ENCODE measurements at places on chromosomes 12 and 14.
A peak's percentile ranks its signal among the peaks of the same experiment; 100 is the strongest.

DNA sequence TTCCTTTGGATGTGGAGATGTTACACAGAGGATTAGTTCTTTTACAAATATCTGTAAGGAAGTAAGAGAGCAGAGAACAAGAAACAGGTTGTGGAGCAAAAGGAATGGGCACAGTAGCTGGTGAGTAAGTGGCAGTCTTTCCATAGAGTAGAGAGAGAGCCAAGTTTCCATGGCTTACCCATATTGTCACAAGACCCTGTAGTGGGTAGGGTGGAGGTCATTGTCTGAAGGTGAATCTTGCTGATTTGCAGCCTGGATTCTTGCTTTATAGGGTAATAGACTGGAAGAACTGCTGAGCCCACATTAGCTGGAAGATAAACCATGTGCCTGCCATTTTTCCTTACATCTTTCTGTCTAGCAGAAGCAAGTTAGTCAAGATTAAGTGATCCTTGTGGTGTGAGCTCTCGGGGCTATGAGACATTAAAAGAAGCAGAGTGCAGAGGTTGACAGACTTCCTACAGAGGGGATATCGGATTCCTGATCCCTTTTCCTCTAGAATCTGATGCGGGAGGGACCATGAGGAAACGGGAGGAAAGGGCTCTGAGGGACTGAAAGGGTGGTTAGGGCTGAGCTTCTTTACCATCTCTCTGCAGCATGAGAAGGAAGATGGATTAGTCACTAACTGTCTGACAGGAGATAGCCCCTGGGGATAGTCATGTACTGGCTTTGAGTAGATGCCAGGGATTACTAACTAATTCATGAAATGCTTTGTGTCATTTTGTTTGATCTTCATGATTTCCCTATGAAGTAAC is 44.0 kb upstream of the LRTM2 start:
- H3K27me3 ChIP-seq, result no peaks in the 10 kb centered on the region
- no peak overlapping the region for H3K4me3 ChIP-seq
- no peaks in the 10 kb centered on the region for H3K4me1 ChIP-seq
- H3K36me3 ChIP-seq, result no peaks in the 10 kb centered on the region
- H3K27ac ChIP-seq, result no peak overlapping the region
- no peak for DNase-seq

GRCh38 chr14:101965770-101966722 is 1.7 kb downstream of the DYNC1H1 start:
- peak overlapping the region; percentile 99 for H3K4me3 ChIP-seq
- H3K27me3 ChIP-seq, result no peaks in the 10 kb centered on the region
- peaks cover 44% of the 10 kb centered on the region for H3K4me1 ChIP-seq
- peak overlapping the region; percentile 99 for H3K27ac ChIP-seq

DNA sequence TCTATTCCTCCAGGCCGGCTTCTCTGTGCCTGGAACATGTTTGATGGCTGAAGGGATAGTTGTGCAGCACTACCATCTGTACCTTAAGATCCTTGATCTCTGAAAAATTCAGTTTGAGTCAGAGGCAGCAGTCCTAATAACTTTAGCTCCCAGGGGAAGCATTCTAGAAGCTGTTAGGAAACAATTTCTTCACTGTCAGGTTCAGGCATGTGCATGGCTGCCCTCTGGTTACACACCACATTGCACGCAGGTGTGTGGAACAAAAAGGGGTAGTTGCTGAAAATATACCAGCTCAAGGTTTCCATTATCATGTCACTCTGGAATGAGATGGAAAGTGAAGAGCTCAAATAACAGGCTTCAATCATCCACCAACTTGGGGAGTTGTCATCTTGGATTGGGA is 80.1 kb downstream of the CHST11 start:
- H3K36me3 ChIP-seq, result no peaks in the 10 kb centered on the region
- no peaks in the 10 kb centered on the region for H3K4me1 ChIP-seq
- no peaks in the 10 kb centered on the region for H3K27me3 ChIP-seq
- DNase-seq, result no peak
- no peak overlapping the region for H3K27ac ChIP-seq
- H3K4me3 ChIP-seq, result no peak overlapping the region

DNA sequence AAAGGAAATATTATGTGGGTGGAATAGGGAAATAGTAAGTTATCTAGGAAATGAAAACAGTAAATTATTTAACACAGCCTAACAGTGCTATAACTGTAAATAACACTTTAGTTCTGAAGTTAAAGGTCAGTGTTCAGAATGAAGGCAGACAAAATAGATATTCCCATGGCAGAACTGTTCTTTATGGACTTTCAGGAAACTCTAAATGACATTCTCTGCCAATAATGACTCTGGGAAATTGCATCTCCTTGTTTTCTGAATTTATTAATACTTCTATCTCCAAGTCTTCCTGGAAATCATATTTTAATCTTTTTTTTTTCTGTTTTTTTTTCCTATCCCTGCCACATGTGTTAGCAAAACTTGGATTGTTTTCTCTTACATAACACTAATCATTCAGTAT is 101.4 kb downstream of the PDE3A start:
- peak overlapping the region; percentile 72 for H3K27ac ChIP-seq
- no peaks in the 10 kb centered on the region for H3K27me3 ChIP-seq
- no peaks in the 10 kb centered on the region for H3K36me3 ChIP-seq
- no peak overlapping the region for H3K4me3 ChIP-seq
- H3K4me1 ChIP-seq, result no peaks in the 10 kb centered on the region
- no peak for DNase-seq

GRCh38 chr12:125113789-125114188 is 48.6 kb downstream of the AACS start:
- H3K4me3 ChIP-seq, result no peak overlapping the region
- no peaks in the 10 kb centered on the region for H3K27me3 ChIP-seq
- DNase-seq, result no peak
- H3K4me1 ChIP-seq, result no peaks in the 10 kb centered on the region
- peaks cover 6% of the 10 kb centered on the region for H3K36me3 ChIP-seq

DNA sequence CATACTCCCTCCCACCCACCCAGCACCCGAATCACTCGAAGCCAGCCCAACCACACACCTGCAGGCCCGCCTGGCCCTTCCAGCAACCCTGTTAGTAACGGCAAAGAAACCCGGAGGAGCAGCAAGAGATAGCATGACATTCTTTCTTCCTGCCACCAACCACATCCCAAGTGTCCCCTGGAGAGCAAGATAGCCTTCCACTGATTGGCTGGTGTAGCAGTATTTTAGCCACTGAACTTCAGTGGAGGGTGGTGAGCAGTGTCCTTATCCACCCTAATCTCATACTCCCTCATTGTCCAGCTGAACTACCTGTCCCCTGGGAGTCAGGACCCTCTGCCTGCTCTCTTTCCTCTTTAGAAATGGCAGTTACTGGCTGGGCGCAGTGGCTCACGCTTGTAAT is 769 bp upstream of the SLC39A5 start:
- no peak overlapping the region for H3K27ac ChIP-seq
- H3K36me3 ChIP-seq, result peaks cover 9% of the 10 kb centered on the region
- no peaks in the 10 kb centered on the region for H3K27me3 ChIP-seq
- no peak overlapping the region for H3K4me3 ChIP-seq

- H3K4me1 ChIP-seq, result no peaks in the 10 kb centered on the region
- peak overlapping the region; percentile 77 for H3K27ac ChIP-seq
Measured at GRCh38 chr14:105322791-105323556, 8.4 kb downstream of the PACS2 start.

DNA sequence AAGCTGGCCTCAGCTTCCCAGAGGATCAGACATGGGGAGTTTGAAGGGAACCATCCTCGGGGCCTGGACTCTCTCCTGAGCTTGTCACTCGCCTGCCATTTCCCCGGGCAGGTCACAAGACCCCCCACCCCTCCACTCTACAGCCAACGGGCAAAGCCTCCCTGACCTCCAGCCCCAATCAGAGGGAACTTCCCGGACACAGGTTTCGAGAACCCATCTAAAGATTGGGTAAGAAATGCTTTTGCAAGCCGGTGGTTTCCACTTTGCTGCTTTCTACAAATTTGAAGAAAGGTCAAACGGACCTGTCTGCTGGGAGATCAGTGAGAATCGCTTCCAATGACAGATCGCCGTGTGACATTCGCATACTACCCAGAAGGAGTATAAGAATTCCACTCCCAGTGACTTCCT is 89.6 kb downstream of the SCARB1 start:
- no peaks in the 10 kb centered on the region for H3K36me3 ChIP-seq
- no peak overlapping the region for H3K27ac ChIP-seq
- no peak overlapping the region for H3K4me3 ChIP-seq
- H3K27me3 ChIP-seq, result no peaks in the 10 kb centered on the region
- H3K4me1 ChIP-seq, result peaks cover 18% of the 10 kb centered on the region

DNA sequence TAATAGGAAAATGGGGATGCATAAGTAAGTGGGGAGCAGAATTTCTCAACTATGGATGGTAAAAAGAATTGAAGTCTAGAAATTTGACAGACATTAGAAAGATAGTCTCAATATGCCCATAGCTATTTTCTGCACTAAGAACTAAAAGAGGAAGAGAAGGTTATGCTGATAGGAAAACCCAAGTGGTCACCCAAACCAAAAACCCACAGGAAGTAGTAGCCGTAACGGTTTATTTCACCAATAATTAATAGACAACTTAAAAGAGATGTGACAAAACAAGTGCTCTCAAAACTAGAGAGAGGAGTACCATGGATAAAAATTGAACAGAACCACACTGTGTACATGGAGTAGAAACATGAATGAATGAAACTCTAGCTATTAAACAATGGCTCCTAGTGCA is 295.4 kb downstream of the FSCB start:
- DNase-seq, result no peak
- H3K36me3 ChIP-seq, result no peaks in the 10 kb centered on the region
- H3K27me3 ChIP-seq, result no peaks in the 10 kb centered on the region
- no peaks in the 10 kb centered on the region for H3K4me1 ChIP-seq
- no peak overlapping the region for H3K27ac ChIP-seq

- no peak overlapping the region for H3K27ac ChIP-seq
- no peaks in the 10 kb centered on the region for H3K36me3 ChIP-seq
- H3K4me3 ChIP-seq, result no peak overlapping the region
- H3K27me3 ChIP-seq, result no peaks in the 10 kb centered on the region
Measured at GRCh38 chr14:72594099-72594901, 299.6 kb downstream of the DPF3 start.

DNA sequence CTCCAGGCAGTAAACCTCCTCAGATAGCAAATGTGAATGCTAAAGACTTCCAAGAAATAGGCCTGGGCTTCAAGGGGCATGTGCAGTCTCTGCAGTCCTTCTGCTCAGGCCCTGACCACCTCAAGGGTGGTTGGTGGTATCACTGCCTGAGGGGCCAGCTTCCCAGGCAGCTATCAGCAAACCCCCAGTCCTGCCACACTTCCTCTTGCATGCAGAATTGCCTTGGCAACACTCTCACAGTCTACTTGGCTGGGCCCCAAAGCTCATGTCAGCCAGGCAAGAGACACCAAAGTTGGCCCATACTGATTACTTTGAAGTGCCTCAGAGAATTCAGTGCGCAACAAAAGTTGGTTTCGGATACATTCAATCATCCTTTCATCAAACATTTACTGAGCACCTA is 3.5 kb upstream of the ASB8 start:
- no peaks in the 10 kb centered on the region for H3K36me3 ChIP-seq
- H3K27me3 ChIP-seq, result no peaks in the 10 kb centered on the region
- peaks cover 17% of the 10 kb centered on the region for H3K4me1 ChIP-seq
- H3K27ac ChIP-seq, result peak overlapping the region; percentile 12

GRCh38 chr14:99964979-99965378 is 100.2 kb upstream of the EVL start:
- H3K4me3 ChIP-seq, result no peak overlapping the region
- H3K27ac ChIP-seq, result no peak overlapping the region
- peak; percentile 30 for DNase-seq
- H3K36me3 ChIP-seq, result no peaks in the 10 kb centered on the region
- H3K27me3 ChIP-seq, result no peaks in the 10 kb centered on the region
- H3K4me1 ChIP-seq, result no peaks in the 10 kb centered on the region

GRCh38 chr12:98646294-98647090 is 1.4 kb downstream of the APAF1 start:
- no peak for DNase-seq
- H3K27me3 ChIP-seq, result no peaks in the 10 kb centered on the region
- H3K4me3 ChIP-seq, result peak overlapping the region; percentile 93

- H3K27me3 ChIP-seq, result no peaks in the 10 kb centered on the region
- no peaks in the 10 kb centered on the region for H3K4me1 ChIP-seq
- H3K36me3 ChIP-seq, result peaks cover 47% of the 10 kb centered on the region
- H3K4me3 ChIP-seq, result no peak overlapping the region
- no peak overlapping the region for H3K27ac ChIP-seq
Measured at GRCh38 chr14:58465421-58465820, 37.9 kb downstream of the KIAA0586 start.

DNA sequence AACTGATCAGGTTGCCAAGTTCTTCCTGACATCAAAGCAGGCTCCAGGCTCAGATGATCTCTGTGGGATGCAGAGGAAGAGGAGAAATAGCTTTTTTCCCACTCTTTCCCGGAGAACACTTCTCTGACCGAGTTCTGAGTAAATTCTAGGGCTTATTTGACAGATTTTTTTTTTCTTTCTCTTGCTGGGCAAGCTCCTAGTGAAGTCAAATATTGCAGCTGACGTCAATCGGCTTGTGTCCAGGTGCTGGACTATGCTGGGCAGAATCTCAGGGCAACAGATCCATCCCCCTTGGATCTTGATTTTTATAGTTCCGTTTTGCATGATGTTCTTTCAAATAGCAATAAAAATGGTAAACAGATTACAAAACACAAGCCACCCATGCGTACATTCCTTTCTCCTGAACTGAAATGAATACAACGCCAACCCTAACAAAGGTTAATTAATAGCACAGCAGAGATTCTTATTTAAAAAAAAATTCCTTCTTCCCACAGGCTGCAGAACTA is 182.2 kb downstream of the NOVA1 start:
- H3K36me3 ChIP-seq, result no peaks in the 10 kb centered on the region
- no peaks in the 10 kb centered on the region for H3K27me3 ChIP-seq
- no peaks in the 10 kb centered on the region for H3K4me1 ChIP-seq
- H3K4me3 ChIP-seq, result no peak overlapping the region

- no peaks in the 10 kb centered on the region for H3K36me3 ChIP-seq
- H3K27ac ChIP-seq, result no peak overlapping the region
- no peak for DNase-seq
- no peaks in the 10 kb centered on the region for H3K27me3 ChIP-seq
- no peaks in the 10 kb centered on the region for H3K4me1 ChIP-seq
Measured at GRCh38 chr14:28744126-28744525, 22.5 kb upstream of the FOXG1 start.

DNA sequence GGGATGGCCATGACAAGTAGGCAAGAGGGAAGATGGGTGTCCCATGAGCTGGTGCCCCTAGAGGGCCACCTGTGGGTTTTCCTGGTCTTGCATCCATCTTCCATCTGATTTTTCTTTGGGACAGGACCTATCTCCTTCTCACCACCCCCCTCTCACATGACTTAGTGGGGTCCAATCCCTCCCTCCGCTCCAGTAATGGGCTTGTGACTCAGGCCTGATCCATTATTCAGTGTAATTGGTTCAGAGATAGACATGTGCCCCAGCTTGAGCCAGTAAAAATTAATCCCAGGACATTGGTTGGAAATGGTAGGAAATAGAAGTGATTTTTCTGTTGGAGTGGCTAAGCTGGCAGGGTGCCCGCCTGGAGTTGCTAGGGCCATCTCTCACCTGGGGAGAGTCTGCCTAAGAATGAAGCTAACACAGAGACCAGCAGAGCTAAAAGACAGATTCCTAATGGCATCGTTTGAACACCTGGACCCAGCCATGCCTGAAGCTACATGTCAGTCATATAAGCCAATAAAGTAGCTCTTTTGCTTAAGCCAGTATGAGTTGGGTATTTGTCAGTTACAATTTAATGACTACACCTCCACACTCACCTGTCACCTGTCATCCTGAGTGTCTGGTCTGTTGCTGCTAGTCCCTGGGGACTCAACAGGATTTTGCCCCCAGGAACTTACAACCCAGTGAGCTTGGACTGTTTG is 14.7 kb downstream of the RASAL1 start:
- no peak overlapping the region for H3K27ac ChIP-seq
- H3K36me3 ChIP-seq, result no peaks in the 10 kb centered on the region
- DNase-seq, result no peak
- no peak overlapping the region for H3K4me3 ChIP-seq

GRCh38 chr12:96219700-96220206 is 25.6 kb downstream of the ELK3 start:
- H3K4me3 ChIP-seq, result no peak overlapping the region
- peak; percentile 56 for DNase-seq
- H3K27me3 ChIP-seq, result no peaks in the 10 kb centered on the region
- no peak overlapping the region for H3K27ac ChIP-seq
- peaks cover 52% of the 10 kb centered on the region for H3K4me1 ChIP-seq
